Cardiac ventricle fibroblast (primary cell): ENCODE measurements at places on chromosomes 2 and 18. TPM values are rescaled to one million over a fixed set of nuclear protein-coding genes. Genes with fewer than 3 reads are reported as not detected.

The SERPINB10 gene
- total RNA-seq: not detected in 2 replicates

The NGEF gene
- 0.75 TPM in 1 of 2 replicates, not detected in the other for total RNA-seq

The TLX2 gene
- total RNA-seq: not detected in 2 replicates

The CROCC2 gene
- total RNA-seq: 0.12 and 0.29 TPM in 2 replicates

The SLC16A14 gene
- 0.06 TPM in 1 of 2 replicates, not detected in the other for total RNA-seq

The TDRD15 gene
- total RNA-seq: not detected in 2 replicates

The CAPN14 gene
- not detected in 2 replicates for total RNA-seq

The KIF3C gene
- total RNA-seq: 8.0 TPM in 2 replicates

The RNF125 gene
- 0.75 and 1.3 TPM in 2 replicates for total RNA-seq

The FBXO41 gene
- 1.7 and 2.4 TPM in 2 replicates for total RNA-seq

The HRH4 gene
- total RNA-seq: 0.10 TPM in 1 of 2 replicates, not detected in the other

The LAMA1 gene
- 16.5 and 21.8 TPM in 2 replicates for total RNA-seq

The RNF103 gene
- total RNA-seq: 22.5 and 24.0 TPM in 2 replicates

The FAM228A gene
- 0.12 TPM in 1 of 2 replicates, not detected in the other for total RNA-seq

The ADCYAP1 gene
- 1.7 TPM in 1 of 2 replicates, not detected in the other for total RNA-seq

The ADAM23 gene
- 4.2 and 5.7 TPM in 2 replicates for total RNA-seq

The RBKS gene
- total RNA-seq: 0.75 and 1.3 TPM in 2 replicates

The MSGN1 gene
- total RNA-seq: not detected in 2 replicates

The G6PC2 gene
- not detected in 2 replicates for total RNA-seq

The SPTBN1 gene
- total RNA-seq: 186 and 199 TPM in 2 replicates

The SNORC gene
- total RNA-seq: 0.20 and 0.50 TPM in 2 replicates

The ACMSD gene
- not detected in 2 replicates for total RNA-seq

The CPS1 gene
- 9.1 and 10.2 TPM in 2 replicates for total RNA-seq

The SRD5A2 gene
- total RNA-seq: not detected in 2 replicates

The INPP5D gene
- 0.10 and 0.94 TPM in 2 replicates for total RNA-seq

The MRPL30 gene
- total RNA-seq: 21.5 and 22.1 TPM in 2 replicates

The ASXL3 gene
- 0.12 TPM in 1 of 2 replicates, not detected in the other for total RNA-seq

The COL4A4 gene
- 32.8 and 35.2 TPM in 2 replicates for total RNA-seq

The RAB27B gene
- 1.1 and 1.5 TPM in 2 replicates for total RNA-seq

The TMEM185B gene
- total RNA-seq: 27.9 and 36.4 TPM in 2 replicates

The GPR75 gene
- 0.05 and 0.25 TPM in 2 replicates for total RNA-seq

The WNT10A gene
- total RNA-seq: not detected in 2 replicates

The MARCO gene
- not detected in 2 replicates for total RNA-seq

The SPP2 gene
- total RNA-seq: not detected in 2 replicates

The DLX2 gene
- total RNA-seq: 0.06 TPM in 1 of 2 replicates, not detected in the other

The RAX gene
- total RNA-seq: not detected in 2 replicates

The CREG2 gene
- total RNA-seq: 0.59 and 1.1 TPM in 2 replicates

The ADGRF3 gene
- total RNA-seq: not detected in 2 replicates

The MAP3K19 gene
- total RNA-seq: not detected in 2 replicates

The COLEC11 gene
- total RNA-seq: 8.2 and 13.2 TPM in 2 replicates

The SULT1C4 gene
- total RNA-seq: not detected in 2 replicates

The DNAH6 gene
- total RNA-seq: 0.10 TPM in 1 of 2 replicates, not detected in the other

The ACOXL gene
- total RNA-seq: not detected in 2 replicates

The ALPG gene
- total RNA-seq: not detected in 2 replicates

The UGT1A3 gene
- not detected in 2 replicates for total RNA-seq

The FKBP1B gene
- total RNA-seq: 5.6 and 7.2 TPM in 2 replicates

The MTX2 gene
- 19.0 and 23.4 TPM in 2 replicates for total RNA-seq
